NCI-H774 (cell line): ENCODE measurements at places on chromosomes 1 and 21.

DNA sequence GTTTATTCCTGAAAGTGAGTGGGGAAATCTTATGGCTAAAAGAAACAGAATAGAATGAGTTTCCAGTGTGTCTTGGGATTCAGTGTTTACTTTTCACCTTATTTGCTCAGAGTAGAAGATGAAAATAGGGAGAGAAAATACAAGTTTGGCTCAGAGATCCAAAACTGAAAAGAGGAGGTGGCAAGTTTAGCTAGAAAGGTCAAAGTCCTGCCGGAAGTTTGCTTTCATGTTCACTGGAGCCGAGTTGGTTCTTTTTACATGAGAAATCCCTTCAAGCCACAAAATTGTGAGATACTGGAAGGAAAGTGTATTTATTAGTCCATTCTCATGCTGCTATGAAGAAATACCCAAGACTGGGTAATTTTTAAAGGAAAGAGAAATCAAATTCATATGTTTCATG, 604.6 kb downstream of the MRPL39 start:
- DNase-seq = no peak

- no peak for DNase-seq
Observed at GRCh38 chr21:25807191-25807590, 72.4 kb downstream of the GABPA start.

DNA sequence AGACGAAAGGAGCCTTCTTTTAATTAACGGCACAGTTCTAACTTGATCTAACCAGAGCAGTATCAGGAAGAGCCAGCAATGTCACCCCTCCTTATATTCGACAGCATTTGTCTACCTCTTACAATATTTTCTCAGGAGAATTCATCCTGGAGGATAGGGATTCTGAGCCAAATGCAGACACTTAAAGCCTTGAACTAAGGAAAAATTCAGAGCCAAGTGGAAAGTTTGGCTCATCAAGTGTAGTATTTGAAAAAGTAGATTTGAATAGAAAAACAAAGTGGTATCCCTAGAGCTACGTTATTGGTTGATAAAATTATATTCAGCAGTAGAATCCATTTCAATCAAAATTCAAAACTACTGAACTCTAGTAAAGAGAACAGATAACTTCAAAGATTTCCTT, 732.0 kb upstream of the ADGRL2 start:
- DNase-seq = no peak

DNA sequence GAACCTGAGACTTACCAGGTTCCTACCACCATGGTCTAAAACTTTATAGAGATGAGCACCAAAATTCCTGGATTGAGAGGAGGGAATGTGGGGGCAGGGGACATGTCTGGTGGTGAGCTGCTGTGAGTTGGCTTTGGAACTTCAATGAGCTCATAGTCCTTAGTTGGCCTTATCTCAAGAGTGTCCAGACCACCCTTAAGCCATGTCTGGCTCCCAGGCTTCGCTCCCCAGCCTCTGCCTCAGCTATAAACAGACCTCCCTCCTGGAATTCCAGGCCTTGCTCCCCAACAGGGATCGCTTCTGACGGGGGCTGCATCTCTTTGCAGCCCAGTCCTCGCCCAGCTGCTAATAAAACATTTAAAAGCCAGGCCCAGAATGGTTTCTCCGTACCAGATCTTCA, 19.5 kb downstream of the ATF3 start:
- no peak for DNase-seq

GRCh38 chr1:201676641-201677040, 137.7 kb downstream of the NAV1 start:
- DNase-seq = no peak

- DNase-seq = no peak
Observed at GRCh38 chr1:191260056-191260455, 782.4 kb upstream of the BRINP3 start.
